ENCODE measurements at places on chromosomes 13 and 19.
A peak's percentile ranks its signal among the peaks of the same experiment; 100 is the strongest.

DNA sequence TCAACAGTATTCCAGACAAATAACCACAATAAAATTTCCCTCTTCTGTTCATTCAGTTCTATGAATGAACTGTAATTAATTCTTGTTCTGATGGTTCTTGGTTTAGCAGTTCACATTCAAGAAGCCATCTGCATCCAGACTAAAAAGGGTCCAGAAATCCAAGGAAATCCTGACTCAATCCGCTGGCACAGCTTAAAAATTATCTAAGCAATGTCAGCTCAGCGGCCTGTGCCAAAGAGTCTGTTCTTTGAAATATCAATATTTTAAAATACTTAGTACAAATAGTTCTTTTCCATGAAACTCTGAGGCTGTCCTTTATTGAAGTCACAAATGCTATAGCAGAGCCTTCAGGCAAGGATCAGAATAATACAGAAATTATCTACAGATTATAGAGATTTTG lies 57.2 kb downstream of the DHRS12 start:
- no peak for DNase-seq

DNA sequence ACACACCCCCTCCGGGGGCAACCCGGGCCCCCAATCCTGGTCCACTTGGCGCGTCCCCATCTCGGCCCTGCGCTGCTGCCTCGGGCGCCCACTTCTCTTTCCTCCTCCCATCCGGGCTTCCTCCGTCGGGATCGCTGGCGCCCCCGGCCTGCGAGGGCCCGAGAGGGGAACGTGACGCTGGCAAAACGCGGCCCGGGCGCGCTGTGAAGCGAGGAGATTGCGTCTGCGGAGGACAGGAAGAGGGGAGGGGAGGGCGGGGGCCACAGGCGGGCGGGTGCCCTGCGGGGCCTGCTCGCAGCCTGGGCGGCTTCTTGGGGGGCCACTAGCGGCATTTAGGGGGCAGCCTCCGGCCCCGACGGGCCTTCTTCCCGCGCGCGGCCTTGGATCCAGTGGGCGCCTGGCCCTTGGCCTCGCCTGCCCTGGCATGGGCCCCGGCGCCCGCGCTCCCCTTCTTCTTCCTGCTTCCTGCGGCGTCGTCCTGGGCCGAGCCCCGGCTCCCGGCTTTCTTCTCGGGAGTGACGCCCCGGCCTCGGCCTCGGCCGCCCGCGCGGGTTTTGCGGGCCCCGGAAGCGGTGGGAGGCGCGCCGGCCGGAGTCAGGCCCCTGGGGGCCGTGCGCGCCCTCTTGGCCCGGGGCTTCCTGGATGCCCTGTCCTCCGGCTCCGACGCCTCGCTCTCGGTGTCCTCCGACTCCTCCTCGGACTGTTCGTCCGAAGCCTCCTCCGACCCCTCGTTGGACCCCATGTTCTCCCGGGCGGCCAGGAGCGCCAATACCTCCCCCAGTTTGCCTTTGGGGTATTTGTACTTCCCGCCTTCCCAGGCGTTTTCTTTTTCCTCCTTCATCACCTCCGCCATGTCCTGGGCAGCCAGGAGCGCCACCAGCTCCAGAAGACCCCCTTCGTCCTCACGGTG lies 2.2 kb downstream of the PNMA8B start:
- no peak for DNase-seq

GRCh38 chr13:76942363-76942762 lies 5.9 kb upstream of the ACOD1 start:
- no peak for DNase-seq

DNA sequence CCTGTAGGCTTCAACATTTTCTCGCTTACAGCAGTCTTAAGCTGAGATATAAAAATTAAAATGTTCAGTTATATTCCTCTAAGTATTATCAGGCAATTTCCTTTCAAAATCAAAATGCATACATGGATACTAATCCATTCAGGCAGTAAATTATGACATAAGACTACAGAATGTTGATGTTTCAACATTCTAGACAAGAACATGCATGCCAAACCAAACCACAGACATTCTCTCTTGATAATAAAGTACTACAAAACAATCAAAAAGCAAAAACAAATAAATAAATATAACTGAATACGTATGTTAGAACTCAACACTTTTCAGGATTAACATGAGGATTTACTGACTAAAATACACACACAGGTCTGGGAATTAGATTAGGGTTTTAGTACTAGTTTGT lies 7.7 kb downstream of the DIS3 start:
- peak; percentile 64 for DNase-seq

DNA sequence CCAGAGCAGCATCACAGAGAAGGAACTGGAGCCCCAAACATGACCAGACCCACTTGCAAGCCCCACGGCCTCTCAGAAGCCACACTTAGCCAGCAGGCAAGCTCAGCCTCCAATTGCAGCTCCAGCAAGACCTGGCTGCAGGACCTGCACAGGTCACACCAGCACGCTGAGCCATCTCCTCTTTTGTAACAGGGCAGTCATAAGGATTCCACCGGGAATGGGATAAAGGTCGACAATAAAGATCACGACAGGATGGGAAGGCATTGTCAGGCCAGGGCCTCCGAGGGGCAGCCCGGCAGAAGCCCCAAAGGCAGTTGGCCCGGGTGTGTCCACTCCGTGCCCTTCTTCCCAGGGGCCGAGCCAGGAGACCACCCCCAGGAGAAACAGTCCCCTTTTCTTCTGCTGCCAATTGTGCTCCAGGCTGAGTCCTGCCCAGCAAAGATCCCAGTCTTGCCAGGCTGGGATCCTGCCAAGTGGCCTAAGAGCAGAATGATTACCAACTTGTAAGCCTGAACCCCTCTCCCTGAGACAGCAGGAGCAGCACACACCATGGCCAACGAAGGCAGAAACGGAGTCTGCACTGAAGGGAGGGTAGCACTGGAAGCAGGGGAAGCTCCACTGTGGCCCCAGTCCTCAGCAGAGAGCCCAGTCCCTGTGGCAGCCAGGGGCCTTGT lies 12.5 kb downstream of the PEPD start:
- peak; percentile 71 for DNase-seq

- DNase-seq: no peak
Observed at GRCh38 chr13:112969692-112970338, 801 bp downstream of the MCF2L start.

DNA sequence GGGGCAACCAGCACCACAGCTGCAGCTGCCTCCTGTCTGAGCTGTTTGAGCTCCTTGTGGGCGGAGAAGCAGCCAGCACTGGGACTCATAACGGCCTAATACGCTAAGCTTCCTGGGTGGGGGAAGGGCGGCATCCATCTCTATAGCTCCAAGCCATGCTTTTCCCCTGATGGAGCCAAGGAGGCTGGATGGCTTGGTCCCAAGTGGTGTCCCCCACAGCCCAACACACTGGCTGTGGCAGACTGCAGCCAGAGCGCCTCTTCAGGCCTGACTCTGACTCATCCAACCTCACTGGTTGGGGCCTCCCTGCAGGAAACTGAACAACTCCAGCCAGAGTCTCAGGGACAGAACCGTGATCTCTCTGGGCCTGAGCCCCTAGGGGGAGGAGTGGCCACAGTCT lies 537.3 kb downstream of the SUCLA2 start:
- DNase-seq: peak; percentile 49

DNA sequence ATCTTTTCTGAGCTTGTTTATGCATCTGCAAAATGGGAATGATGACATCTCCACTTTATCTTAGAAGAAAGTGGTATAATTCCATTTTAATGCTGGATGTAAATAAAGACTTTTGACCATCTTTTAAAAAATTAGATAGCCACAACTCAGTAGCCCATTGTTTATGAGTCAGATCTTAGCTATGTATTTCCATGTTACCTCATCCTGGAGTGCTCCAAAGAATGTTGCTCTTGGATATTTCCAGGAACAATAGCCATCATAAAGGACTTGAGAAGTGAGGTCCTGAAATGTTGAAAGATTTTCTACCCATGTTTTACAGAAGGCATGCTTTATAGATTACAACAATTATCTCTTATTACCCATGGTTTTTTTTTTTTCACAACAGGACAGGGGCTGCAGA lies 229.3 kb upstream of the EDNRB start:
- peak; percentile 89 for DNase-seq

GRCh38 chr13:30904043-30904442 lies 2.0 kb upstream of the MEDAG start:
- peak; percentile 74 for DNase-seq

- DNase-seq: peak; percentile 64
Observed at GRCh38 chr13:31046711-31047279, 114.3 kb downstream of the TEX26 start.

GRCh38 chr13:28967029-28967915 lies 147.1 kb downstream of the MTUS2 start:
- no peak for DNase-seq

DNA sequence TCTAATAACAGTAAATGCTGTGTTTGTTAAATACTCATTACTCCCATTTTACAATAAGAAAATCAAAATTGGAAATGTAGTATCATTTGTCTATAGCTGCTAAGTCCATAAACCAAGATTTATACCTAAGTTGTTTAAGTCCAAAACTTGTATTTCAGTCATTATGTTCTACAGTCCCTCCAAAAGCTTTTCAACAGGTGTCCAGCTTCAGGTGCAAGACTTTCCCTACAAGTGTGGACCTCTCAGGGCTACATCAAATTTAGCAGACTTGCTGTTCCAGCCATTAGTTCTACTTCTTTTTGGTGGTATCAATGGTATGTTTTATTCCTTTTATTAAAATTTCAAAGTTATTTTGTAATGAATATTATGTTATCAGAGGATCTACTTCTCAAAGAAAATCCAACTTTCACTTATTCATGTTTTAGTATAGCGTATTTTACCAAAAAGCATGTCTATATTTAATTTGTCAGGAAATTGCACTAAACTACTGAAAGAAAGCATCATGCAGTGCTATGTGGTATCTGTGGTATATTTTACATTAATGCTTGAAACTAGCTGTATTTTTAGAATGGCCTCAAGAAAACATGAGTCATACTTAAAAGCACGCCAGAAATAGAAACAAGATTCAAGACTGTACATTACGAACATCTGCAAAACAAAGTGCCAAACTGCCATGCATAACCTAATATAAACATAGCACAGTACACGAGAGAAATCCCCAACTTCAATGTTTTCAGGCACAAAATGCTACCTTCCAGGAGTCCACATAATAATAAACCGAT lies 44.5 kb downstream of the VWA8 start:
- peak; percentile 79 for DNase-seq

DNA sequence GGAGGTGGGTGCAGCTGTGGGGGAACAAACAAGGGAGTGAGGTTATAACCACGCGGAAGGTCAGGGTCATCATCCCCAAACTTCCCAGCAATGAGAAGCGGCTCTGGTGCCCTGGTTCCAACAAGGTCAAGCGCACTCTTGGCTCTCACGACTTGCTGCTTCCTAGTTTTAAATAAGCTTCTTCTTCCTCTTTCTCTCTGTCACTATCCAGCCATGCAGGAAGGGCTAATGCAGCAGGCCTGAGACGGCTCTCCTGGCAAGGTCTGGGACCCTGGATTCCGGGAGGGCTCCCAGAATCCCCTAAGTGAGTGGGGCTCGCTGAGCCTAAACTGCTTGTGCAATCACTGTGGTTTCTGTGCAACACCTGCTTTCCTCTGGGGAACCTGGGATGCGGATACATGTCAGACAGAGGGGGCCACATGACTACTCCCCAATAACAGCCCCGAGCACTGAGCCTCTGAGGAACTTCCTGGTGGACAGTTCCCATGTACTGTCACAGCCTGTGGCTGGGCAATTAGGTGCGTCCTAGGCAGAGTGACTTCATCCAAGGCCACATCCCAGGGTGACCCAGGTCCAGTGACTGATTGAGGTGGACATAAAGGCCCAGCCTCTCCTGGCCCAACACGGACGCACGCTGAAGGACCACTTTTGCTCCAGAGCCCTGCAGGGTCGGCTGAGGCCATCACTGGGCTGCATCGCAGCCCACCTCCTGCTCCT lies 24.2 kb downstream of the VRK3 start:
- no peak for DNase-seq

- no peak for DNase-seq
Observed at GRCh38 chr13:49877629-49878218, 58.4 kb downstream of the SPRYD7 start.

DNA sequence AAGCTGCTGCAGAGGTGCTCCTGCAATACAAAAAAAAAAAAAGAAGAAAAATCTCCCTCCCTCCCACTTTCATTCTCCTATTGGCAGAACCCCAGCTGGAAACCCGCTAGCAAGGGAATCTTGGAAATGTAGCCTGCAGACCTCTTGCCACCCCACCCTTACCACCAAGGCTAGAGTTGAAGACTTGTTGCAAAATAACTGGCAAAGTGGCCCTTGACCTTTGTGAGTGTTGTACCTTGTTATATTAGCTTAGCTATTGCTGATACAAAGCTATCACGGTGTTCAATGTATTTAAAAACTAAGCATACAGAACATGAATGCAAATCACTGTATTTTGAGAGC lies 57.5 kb upstream of the KCTD4 start:
- DNase-seq: peak; percentile 47

- DNase-seq: no peak
Observed at GRCh38 chr19:15072930-15073647, 8.9 kb upstream of the OR1I1 start.

DNA sequence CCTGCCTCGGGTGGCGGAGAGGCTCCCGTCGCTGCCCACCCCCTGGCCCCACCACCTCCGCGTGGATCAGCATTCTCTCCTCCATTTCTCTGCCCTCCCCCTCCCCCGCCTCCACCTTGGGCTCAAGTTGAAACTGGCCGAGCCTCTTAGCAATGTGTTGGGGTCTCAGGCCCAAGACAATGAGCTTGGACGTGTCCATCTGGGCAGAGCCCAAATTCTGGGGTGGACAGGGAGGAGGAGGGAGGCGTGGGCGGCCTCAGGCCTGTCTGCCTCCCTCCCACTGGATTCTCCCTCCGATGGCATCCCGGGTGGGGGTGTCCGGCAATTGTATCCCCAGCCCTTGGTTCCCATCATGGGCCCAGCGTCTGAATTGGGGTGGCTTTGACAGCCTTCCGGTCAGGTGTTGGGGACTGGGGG lies 1.2 kb downstream of the CELF5 start:
- DNase-seq: no peak

DNA sequence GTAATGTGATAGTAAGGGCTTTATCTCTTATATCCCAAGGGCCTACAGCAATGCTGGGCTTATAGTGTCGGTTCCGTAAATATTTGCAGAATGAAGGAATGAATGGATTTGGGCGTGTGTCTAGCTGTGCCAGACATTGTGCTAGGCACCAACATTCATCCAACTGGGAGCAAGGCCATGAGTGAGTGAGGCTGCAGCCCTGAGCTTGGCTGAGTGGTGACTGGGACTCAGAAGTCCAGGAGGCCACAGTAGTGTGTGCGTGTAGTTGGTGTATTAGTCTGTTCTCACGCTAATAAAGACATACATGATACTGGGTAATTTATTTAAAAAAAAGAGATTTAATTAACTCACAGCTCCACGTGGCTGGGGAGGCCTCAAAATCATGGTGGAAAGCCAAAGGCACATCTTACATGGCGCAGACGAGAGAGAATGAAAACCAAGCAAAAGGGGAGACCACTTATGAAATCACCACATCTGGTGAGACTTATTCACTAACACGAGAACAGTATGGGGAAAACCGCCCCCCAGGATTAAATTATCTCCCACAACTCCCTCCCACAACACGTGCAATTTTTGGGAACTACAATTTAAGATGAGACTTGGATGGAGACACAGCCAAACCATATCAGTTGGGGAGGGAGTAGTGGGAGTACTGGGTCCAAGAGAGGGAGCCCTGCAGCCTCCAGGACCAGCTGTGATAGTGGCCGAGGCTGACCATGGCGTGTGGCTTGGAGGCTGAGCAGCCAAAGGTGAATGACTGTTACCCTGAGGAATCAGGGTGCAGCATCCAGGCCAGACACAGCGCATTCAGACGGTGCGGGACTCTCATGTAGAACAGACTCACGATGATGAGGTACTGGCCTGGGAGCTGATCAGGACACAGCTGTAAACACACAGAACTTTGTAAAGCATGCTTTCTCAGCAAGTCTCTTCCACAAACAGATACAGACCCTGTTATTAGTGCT lies 104.6 kb downstream of the TEX26 start:
- DNase-seq: no peak
